ENCODE measurements at places on chromosomes 2 and 18.

GRCh38 chr18:73079920-73080319 lies 212.1 kb upstream of the NETO1 start:
- no peak for DNase-seq

DNA sequence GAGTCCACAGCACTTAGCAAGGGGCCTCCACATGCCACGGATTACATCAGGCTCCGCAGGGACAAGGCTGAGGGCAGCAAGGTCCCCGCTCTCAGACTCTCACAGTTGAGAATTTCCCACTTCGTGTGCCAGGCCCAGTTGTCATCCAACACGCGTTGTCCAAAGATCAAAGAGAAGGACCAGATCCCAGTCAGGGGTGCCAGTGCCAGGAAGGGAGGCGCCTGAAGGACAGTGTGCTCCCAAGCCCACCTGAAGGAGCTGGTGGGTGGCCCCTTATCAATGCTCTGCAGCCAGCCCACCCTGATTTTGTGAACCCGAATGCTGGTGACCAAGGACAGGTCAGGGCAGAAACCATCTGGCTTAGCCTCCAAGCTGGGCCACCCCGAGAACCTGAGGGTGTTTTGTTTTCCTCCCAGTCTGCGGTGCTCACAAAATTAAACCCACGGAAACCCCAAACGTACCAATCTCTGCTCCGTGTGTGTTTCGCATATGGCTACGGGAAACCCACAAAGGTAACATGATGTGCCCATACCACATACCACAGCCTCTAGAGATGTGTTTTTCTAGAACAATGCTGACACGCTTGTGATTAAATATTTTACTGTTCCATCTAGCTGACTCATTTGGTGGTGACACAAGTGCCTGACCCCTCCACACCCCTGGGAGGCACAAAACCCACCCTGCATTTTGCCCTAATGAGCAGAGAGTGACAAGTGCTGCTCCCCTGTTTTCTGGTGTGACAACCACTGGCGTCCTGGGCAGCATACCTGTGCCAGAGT lies 24.5 kb downstream of the CRACDL start:
- DNase-seq, result peak; percentile 71

DNA sequence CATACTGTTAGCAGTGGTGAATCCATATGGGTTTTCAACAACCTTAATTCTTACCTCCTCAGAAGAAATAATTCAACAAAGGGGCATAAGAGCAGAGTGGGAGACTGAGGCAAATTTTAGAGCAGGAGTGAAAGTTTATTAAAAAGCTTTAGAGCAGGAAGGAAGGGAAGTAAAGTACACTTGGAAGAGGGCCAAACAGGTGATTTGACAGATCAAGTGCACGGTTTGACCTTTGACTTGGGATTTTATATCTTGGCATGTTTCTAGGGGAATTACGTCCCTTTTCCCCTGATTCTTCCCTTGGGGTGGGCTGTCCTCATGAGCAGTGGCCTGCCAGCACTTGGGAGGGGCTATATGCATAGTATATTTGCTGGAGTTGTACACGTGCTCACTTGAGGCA lies 280.5 kb downstream of the MBD5 start:
- DNase-seq, result no peak

GRCh38 chr2:156505696-156506095 lies 69.5 kb downstream of the GPD2 start:
- no peak for DNase-seq

- DNase-seq, result peak; percentile 28
These were observed 77.2 kb upstream of the NDUFV2 start for GRCh38 chr18:9025091-9025838.

DNA sequence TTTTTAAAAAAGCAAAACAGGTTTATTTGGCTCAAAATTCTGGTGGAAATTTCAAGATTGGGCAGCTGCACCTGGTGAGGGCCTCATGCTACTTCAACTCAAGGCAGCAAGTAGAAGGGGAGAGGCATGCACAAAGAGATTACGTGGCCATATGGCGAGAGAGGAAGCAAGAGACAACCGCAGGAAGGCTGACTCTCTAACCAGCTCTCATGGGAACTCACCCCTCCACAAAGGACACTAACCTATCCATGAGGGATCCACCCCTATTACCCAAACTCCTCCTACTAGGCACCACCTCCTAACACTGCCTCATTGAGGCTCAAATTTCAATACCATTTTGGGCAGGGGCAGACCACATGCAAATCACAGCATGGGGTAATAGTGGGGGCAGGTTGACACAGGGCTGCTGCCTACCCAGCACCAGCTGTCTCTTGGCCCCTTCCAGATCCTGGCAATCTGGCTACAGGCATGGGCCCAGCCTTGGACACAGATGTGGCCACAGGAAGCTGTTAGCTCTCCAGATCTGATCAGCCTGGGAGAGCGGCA lies 2.0 kb upstream of the CAPN10 start:
- peak; percentile 73 for DNase-seq

DNA sequence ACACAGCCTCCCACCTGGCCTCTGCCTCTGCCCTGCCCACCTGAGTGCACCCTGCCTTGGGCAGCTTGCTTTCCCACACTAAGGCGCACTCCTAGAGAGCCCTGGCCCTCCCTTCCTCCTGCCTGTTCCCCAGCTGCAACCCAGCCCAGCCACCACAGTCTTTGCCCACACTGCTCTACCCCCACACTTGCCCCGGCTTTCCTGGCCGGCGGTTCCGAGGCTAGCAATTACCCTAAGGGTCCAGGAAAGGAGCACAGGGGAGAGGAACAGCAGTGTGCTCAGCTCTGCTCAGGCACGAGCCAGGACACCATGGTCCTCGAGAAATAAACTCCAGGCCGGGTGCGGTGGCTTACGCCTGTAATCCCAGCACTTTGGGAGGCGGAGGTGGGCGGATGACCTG lies 237.8 kb upstream of the RAB6C start:
- DNase-seq, result no peak

- DNase-seq, result peak; percentile 58
These were observed 239.7 kb upstream of the FBXO11 start for GRCh38 chr2:48145845-48146452.

- no peak for DNase-seq
These were observed 80.1 kb downstream of the MBP start for GRCh38 chr18:77052297-77052982.

GRCh38 chr2:241071677-241072111 lies 30.4 kb downstream of the MTERF4 start:
- DNase-seq, result no peak

- no peak for DNase-seq
These were observed 269.4 kb upstream of the CHAC2 start for GRCh38 chr2:53498210-53498609.

- no peak for DNase-seq
These were observed 268.6 kb upstream of the AGAP1 start for GRCh38 chr2:235225261-235225660.

DNA sequence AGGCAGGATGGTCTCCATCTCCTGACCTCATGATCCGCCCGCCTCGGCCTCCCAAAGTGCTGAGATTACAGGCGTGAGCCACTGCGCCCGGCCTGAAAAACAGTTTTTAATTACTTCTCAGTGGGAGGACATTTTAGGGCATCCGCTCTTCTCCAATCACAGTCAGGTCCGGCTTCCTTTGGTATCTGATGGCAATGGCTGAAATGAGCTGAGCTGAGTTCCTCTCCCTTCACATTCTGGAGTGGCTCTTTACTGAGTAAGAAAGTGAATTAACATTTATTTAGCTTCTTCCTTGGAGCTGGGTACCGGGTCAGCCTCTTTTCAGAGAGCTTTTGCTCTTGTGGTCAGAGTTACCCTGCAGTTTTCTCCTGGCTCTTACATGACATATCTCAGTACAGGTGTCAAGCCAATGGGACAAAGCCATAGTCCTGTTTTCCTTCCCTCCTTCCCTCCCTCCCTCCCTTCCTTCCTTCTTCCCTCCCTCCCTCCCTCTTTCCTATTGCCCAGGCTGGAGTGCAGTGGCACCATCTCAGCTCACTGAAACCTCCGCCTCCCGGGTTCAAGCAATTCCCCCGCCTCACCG lies 1.1 kb upstream of the TTC27 start:
- no peak for DNase-seq

Data from HepG2 (cell line).